ENCODE measurements at places on chromosomes 4 and X.

DNA sequence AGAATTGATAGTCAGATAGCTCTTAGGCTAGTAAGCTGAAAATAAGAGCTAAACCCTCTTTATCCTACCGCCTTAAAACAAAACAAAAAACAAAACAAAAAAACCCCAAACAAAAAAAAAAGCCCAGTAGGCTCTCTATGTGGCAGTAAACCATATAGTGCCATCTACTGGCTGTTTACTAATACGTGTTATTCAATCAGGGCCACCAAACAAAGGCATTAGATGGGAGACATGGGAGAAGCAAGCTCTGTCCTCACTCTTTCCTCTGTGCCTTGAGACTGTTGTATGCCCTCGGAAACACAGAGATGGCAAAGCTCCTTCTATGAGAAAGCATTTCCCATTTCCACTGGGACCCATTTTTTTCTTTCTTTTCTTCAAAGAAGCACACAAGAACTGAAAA lies 148.8 kb upstream of the MID1 start:
- peak; percentile 41 for DNase-seq

- DNase-seq: peak; percentile 14
Measured at GRCh38 chr4:15996773-15997172, 33.8 kb upstream of the FGFBP2 start.

- peak; percentile 23 for DNase-seq
Measured at GRCh38 chr4:174023641-174024040, 259.8 kb downstream of the FBXO8 start.

DNA sequence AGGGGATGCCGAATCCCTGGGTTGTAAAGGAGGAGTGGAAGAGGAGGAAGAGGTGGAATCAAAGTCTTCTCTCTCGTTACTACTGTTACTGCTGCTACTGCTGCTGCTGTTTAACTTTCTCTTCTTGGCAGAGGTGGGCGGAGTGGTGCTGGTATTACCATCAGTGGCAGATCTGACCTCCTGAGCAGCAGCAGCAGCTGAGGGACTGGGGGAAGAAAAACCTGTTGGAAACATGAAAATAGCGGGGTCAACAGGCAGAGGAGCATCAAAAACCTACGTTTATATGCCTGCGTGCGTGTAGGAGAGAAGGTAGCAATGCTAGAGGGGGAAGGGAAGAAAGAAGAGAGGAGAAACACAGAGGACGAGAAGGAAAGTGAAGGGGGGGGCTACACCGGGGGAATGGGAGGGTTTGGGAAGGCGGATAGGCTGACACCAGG lies 339 bp downstream of the CUL4B start:
- DNase-seq: no peak

- no peak for DNase-seq
Measured at GRCh38 chr4:1018147-1019020, 7.0 kb downstream of the FGFRL1 start.

- peak; percentile 45 for DNase-seq
Measured at GRCh38 chr4:73698217-73698616, 42.2 kb upstream of the CXCL8 start.

DNA sequence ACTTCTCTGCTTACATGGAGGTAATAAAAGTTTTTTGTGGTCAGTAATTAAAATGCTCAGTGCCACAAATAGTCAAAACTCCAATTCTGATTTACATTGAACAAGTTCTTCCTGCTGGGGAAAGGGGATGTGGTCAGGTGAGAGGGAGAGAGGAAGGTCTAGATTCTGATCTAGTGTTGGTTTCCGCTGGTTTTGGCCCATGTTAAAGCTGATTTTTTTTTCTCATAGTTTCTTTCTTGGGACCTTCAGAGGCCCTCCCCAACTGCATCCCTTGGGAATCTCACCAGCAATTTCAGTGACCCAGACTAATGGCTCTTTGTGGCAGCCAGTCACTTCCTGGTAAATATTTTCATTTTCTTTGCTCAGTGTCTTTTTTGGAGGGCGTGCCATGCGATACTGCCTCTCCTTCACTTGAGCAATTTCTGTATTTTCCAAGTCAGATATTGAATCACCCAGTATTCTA lies 332.7 kb downstream of the RAPGEF2 start:
- no peak for DNase-seq

GRCh38 chrX:132470179-132470578 lies 18.7 kb downstream of the MBNL3 start:
- DNase-seq: no peak

DNA sequence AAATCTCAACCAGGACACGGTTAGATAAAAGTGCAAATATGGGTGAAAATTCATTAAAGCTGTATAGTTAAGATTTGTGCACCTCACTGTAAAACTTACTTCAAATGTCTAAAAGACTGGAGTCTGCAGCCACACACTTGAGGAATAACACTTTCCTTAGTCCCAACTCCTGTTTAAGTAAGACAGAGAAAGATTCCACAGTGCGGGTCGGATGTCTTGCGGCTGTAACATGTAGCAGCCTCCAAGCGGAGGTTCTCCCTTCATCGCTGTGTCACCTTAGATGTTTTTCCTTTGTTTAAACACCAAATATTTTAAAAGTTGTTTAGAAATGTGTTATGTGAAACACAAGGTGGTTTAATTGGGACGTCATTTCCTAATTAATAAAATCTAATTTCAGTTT lies 905 bp upstream of the MAEA start:
- DNase-seq: no peak

GRCh38 chrX:17585006-17585405 lies 152.3 kb upstream of the SCML1 start:
- DNase-seq: no peak

- no peak for DNase-seq
Measured at GRCh38 chr4:1595789-1596325, 88.3 kb downstream of the FAM53A start.

DNA sequence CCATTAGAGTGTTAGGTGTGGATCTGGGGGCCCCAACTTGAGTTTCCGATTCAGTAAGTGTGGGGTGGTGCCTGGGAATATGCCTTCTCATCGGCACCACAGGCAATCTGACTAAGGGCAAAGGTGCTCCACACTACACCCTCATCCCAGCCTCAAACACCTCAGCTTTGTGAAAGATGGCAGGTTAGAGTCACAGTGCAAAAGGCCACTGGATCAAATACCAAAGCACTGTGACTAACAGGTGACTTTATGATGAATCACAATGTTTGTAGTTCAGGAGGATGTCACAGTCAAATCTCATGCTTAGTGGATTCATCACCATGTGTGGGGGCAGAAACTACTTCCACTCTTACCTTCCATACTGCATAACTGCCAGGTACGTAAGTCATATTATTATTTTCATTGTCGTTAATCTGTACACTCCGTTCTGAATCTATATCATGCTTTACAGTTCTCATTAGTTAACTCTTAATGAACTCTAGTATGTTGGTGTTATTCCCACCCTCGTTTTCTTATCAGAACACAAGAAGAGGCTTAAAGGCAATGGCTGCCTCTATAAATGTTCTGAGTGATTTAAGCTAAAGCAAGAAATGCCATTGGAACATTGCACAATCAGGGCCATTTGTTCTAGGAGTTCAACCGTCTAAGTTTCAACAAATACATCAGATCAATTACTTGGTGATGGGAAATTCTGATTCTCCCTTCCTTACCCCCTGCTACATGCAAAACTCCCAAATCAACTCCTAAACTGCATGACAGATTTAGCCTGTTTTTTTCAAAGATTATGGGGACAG lies 50.2 kb downstream of the PRKG2 start:
- peak; percentile 27 for DNase-seq

- DNase-seq: peak; percentile 29
Measured at GRCh38 chr4:53459548-53459947, 82.1 kb downstream of the FIP1L1 start.

- DNase-seq: no peak
Measured at GRCh38 chrX:33252306-33252825, 41.0 kb upstream of the DMD start.

GRCh38 chr4:23981328-23981727 lies 91.5 kb upstream of the PPARGC1A start:
- DNase-seq: no peak

GRCh38 chr4:80731436-80731835 lies 299.1 kb upstream of the BMP3 start:
- DNase-seq: no peak

- peak; percentile 8 for DNase-seq
Measured at GRCh38 chr4:151260526-151260925, 16.4 kb upstream of the PRSS48 start.

- DNase-seq: peak; percentile 46
Measured at GRCh38 chr4:141133999-141134995, 1.0 kb upstream of the RNF150 start.

- peak; percentile 49 for DNase-seq
Measured at GRCh38 chrX:15349046-15349445, 13.7 kb upstream of the PIGA start.

DNA sequence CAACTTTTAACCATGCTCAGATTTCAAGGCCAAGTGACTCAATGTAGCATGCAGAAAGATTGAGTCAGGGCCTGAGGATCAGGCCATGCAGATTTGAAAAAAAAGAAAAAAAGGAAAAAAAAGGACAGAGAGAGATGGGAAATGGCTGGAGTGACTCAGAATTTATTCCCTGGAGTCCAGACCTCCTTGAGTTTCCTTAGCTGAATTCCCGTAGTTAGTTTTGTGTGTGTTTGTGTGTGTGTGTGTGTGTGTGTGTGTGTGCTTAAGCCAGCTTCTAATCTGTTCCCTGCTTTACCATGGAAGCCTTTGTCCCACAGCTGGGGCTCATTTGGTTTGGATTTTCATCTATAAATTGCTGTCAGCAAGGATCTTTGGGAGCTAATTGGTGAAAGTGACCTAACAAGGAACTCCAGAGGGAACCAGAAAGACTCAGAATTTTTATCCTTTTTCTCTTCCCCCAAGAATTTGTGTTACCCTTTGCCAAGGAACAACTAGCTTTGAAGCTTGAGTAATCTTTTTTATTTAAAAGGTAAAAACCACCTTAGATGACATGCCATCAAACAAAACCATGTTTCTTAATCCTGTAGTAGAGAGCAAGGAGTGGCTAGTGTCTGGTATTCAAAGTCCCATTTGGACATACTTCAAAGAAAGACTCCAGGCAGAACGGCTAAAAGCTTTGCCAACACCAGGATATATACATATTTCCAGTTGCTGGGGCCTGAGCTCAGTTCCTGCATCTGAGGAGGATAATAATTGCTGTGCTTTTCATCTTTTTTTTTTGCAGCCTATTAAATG lies 109.0 kb upstream of the DDIT4L start:
- DNase-seq: peak; percentile 85

- no peak for DNase-seq
Measured at GRCh38 chrX:40411340-40412111, 169.2 kb upstream of the ATP6AP2 start.

- no peak for DNase-seq
Measured at GRCh38 chr4:86947501-86948120, 12.8 kb downstream of the AFF1 start.

DNA sequence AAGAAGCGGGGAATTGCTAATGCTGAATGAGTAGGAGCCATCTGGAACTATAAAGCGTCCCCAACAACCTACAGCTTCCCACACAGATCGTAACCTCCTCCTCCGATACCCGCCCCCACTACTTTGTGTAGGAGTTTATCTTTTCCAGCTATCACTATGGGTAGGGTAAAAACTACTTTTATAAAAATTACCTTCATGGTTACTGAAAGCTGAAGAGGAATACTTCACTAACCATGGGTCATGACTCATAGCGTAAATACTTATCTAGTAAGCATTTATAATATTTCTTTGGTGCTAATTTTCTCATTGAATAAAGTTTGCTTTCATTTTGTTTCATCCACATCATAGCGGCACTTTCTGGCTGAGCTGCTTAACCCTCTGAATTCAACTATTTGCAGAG lies 79.4 kb upstream of the TNIP3 start:
- no peak for DNase-seq

- peak; percentile 73 for DNase-seq
Measured at GRCh38 chrX:150767475-150768131, 74.4 kb downstream of the MTMR1 start.

- no peak for DNase-seq
Measured at GRCh38 chrX:13968198-13968597, 61.5 kb downstream of the GEMIN8 start.

GRCh38 chr4:145840162-145840768 lies 98.4 kb downstream of the ZNF827 start:
- peak; percentile 46 for DNase-seq

DNA sequence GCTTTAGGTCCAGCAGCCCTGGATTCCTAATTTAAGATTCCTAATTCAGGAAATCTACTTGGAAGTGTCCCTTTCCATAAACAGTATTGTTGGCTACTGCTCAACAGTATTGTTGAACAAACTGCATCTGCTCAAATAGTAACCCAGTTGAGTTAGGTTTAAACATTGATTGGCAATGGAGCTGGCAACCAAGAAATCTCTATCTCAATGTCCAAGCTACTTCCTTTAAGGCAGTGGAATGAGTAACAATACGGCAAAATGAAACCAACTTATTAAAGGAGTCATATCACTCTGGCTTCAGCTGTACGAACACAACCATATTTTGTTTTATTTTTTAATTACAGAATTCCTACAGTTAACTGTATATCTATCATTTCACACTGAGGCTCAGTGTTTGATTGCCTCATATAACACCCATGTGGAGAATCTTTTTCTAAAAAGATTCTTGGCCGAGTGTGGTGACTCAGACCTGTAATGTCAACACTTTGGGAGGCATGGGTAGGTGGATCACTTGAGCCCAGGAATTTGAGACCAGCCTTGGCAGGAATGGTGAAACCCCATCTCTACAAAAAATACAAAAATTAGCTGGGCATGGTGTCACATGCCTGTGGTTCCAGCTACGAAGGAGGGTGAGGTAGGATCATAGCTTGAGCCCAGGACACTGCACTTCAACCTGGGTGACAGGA lies 71.7 kb upstream of the IL13RA1 start:
- DNase-seq: no peak

GRCh38 chr4:148057516-148057915 lies 325.6 kb downstream of the ARHGAP10 start:
- no peak for DNase-seq

- peak; percentile 50 for DNase-seq
Measured at GRCh38 chr4:4443821-4444220, 56.9 kb downstream of the NSG1 start.

DNA sequence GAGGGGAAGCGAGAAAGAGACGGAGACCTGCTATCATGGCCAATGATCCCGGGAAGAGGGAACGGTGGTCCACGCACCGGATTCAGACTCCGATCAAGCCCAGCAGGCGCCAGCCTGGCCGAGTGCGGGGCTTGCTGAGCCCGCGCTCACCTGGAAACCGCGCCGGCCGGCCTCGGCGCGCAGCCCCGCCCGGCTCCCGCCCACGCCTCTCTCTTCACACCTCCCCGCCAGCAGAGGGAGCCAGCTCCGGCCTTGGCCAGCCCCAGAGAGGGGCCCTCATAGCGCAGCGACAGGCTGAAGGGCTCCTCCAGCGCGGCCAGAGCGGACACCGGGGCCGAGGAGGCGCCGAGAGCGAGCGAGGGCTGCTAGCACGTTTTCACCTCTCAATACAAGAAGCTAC lies 36.8 kb upstream of the SPANXN2 start:
- no peak for DNase-seq
